Stimulated activated naive B cell treated with anti-CD40 and anti-IgM and Interleukin-4, amounts not matched to agents 10 μg/mL and 1 μg/mL and 100 μg/mL, for 72 hours (primary cell): ENCODE measurements at places on chromosomes 5 and 9.

DNA sequence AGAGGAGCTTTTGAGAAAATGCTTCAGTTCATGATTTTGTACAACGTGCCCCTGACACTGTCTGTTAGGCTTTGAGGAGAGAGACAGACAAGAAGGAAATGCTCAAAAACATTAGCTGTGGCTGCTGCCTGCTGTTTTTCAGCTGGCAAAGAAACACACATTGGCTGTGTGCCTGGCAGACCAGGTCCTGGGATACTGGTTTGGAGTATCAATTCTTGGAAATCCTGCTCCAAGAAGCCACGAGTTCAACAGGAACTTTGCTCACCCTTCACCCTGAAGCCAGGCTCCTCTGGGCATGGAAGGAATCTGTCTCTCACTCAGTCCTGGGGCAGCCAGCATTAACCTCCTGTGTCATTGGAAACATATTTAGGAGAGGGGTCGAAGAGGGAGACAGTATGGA, 245.5 kb downstream of the AUH start:
- no peak for DNase-seq

- no peak for DNase-seq
Observed at GRCh38 chr5:40082313-40082712, 597.4 kb upstream of the PTGER4 start.

GRCh38 chr5:146248561-146248960, 45.2 kb downstream of the RBM27 start:
- no peak for DNase-seq

DNA sequence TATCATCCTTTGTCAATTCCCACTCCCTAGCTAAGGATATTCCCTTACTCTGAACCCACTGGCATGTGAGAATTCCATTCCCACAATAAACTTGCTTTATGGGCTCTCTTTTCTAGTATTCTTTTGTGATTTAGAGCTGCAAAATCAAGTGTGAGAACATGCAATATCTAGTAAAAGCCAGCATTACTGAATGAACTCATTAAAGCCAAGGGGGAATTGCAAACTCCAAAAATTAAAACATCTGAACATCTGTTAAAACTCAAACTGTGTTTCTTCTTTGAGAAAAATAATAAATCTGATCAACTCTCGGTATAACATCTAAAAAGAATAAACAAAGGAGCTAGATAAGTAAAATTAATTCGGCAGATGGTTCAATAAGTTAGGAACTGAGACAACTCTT, 53.1 kb upstream of the MPDZ start:
- no peak for DNase-seq

DNA sequence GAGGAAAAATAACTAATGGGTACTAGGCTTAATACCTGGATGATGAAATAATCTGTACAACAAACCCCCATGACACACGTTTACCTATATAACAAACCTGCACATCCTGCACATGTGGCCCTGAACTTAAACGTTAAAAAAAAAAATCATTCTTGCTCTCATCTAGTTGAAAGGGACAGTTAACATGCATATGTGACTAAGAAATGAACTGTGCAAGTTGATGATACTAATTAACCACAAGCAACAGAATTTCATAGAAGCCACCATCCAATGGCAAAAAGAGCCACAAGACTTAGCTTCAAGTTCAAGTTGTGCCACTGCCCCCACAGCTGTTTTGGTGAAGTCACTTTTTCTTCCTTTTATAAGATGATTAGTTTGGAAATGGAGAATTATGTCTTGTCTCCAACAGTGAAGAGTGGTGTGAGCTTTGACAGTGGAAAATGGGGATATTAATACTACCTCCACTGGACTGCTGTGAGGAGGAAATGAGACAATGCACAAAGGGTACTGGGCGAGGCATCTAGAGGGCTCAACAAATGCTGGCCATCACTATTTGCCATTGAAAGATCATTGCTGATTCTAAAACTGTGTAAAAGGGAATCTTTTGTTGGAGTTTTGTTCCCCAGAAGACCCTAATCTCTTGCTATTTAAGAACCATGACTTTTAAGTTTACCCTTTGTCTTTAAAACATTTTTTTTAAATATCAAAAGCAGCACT, 202.1 kb downstream of the EBF1 start:
- no peak for DNase-seq

- no peak for DNase-seq
Observed at GRCh38 chr9:132030626-132031325, 48.9 kb downstream of the MED27 start.

GRCh38 chr5:96687080-96687479, 24.9 kb downstream of the CAST start:
- no peak for DNase-seq

DNA sequence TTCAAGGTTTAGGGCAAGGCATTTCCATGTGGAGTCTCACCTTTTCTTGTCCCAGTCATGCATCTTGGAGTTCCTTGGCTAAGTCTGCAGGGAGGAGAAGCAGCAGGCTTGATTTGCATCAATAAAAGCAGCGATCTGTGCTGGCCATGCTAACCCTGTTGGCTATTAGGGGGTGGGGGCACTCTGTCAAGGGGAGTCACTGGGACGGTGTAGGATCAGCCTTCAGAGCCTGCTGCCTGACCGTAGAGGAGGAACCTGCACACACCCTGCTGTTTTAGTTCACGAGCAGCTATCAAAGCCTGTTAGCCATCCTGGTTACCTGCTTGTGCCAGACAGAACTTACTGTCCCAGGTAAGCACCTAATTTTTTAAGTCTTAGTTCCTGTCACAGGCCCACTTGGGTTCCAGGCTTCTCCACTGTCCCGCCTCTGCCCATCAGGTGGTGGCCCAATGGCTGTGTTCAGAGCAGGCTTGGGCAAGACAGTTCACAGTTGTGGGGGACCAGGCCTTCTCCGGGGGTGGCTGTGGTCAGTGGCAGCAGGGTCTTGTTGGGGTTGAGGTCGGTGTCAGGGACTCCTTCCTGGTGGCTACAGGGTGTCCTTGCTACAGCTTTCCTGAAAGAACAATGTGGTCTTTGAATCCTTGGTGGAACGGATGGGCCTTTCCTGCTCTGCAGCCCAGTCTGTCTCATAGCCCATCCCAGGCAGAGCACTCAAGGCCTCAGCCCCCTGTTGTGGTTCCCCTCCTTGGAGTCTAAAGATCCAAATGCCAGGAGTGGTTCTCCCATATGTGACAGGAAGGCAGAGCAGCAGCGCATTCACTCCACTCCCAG, 43.7 kb downstream of the SECISBP2 start:
- no peak for DNase-seq

DNA sequence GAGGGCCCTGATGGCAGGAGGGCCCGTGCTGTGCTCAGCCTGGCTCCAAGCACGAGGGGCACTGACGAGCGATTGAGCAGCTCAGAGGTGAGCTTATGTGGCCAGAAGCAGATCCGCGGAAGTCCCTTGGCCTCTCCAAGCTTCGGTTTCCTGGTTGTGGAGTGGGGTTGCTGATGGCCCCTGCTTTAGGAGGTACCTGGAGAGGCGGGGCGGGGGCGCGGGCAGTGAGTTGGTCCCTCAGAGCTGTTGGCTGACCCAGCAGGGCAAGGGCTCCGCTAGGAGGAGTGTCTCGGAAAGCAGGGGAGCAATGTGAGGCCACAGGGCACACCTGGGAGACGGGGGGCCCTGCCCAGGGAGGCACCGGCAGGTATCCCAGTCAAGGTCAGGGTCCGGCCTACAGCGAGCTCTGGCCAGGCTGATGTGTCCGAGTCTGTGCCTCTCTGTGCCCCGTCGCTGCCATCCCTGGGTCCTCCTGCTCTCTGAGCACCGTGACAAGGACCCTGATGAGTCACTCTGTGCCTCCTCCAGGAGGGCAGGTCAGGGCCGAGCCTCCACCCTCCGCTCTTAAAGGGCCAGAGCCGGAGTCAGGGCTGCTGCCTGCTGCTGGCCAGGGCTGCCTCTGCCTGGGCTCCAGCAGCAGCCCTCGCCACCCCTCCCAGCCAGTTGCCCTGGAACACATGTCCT, 14.8 kb downstream of the NCS1 start:
- no peak for DNase-seq

DNA sequence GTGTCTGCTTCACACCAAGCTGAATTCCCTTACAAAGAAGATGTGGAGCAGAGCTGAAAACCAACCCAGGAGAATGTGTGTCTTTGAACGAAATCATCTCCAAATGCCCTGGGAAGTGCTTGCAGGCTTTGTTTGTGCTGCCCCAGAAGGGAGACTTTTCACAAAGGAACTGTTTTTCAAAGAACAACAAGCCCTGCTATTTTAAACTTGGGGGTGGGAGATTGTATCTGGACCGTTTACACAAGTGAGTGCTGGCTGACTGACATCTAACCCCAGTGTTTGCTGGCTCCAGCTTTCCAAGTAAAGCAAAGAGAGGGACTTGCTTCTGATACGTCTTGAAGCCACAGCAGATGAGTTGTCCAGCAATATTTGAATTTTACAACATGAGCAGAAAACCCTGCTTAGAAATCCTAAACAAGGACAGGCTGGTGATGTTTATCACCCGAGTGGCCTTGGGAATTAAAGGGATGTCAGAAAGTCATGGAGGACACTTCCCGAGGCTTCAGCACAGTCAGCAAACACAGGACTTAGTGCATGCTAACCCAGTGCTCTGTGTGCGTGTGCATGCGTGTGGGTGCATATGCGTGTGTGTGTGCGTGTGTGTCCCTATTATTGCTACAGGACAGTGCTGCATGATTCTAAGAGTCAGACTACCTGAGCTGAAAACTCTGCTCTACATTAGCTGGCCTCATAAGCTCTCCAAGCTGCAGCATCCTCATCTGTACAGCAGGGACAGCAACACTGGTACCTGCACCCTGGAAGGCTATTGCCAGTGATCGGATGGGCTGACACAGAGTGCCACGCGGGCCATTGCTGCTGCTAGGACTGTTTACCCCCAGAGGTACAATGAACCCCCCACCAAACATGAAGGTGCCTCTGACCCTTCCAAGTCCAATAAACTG, 1.4 kb downstream of the ADAMTS12 start:
- no peak for DNase-seq

DNA sequence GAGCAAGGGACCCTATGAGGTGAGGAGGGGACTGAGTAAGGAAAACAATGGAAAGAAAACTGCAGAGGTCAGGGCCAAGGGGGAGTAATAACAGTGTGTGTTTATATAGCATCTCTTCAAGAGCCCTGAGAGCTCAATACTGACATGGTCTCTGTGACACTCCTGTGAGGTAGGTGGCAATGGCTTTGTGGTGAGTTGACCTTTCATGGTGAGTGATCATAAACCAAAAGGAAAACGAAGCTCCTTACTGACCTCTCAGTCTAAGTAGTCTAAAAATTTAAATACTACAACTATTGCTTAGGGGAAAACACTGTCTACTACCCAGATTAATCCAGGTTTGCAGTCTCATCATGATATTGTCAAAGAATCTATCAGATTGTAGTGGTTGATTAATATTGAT, 130.9 kb downstream of the SNCAIP start:
- peak; percentile 9 for DNase-seq

GRCh38 chr9:71737455-71737854, 30.9 kb downstream of the CEMIP2 start:
- DNase-seq = no peak

DNA sequence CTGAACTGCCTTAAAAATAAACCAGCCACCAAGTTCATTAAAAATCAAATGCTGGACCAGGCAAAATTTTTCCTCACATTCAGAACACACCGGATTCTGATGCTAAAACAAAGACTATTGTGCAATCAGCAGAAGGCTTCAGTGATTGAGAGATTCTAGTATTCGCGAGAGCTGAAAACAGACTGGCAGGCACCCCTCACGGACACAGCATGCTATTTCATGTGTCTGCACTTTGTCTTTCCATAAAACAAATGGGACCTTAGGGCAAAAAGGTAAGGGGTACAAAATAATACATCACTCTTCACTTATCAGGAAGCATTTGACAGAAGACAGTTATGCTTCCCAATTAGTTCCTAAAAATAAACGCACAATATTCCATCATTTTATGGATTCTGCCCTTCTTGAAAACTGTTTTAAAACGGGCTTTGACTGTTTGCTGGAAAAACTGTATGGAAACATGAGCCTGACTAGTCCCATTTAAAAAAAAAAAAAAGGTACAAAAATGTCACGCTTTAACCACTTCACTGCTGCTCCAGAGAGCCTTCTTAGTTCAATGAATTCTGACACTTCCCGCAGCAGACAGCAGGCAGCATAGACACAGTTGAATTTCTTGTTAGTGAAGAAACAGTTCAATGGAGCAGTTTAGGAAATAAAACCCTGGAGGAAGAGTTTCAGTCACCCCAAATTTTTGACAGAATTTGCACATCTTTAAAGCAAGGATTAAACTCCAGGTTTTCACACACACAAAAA, 99.2 kb downstream of the MED27 start:
- DNase-seq = no peak

DNA sequence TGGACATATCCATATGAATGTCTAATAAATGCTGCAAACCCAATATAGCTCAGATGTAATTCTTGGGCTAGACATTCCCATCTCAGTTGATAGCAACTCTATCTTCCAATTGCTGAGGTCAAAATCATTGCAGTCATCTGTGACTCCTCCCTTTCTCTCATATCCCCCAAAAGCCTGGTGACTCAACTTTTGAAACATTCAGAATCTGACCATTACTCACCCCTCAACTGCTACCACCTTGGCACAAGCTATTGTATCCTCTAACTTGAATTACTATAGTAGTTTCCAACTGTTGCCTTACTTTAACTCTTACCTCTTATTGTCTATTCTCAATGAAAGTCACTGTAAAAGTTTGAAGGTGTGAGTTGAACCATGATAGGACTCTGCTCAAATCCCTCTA, 600.1 kb upstream of the RGMB start:
- no peak for DNase-seq

DNA sequence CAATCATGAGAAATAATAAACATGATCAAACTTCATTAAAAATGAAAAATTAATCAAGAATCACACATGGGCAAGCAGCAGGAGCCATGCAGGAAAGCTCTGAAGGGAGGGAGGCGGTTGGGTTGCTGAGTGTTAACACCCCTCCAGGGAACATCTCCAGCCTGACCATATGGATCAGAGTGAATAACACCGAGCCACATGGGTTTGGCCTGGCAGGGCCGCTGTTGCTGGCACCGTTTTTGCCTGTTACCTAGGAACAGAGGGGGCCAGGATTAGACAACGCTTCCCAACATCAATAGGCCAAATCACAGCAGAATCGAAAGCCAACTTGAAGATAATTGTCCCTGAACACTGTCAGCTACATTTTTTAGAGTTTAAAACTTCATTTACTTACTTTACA, 160.2 kb downstream of the DENND1A start:
- DNase-seq = no peak

DNA sequence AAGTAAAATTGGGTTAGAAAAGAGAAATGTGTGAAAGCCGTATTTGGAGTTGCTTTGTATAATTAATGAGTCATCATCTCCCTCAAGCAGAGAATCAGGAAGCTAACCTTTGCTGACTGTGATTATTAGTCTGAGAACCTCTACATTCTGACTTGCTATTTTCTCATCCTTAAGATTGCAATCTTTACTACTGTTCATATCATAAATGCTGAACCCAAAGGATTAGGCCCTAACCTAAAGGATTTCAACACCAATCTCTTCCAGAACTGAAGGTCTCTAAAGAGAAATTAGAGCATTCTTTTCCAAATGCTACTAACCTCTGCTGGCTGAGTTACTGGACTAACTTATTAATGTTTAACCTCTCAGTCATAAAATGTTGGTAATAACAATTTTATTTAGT, 538.1 kb upstream of the MEF2C start:
- no peak for DNase-seq
